DND-41 (cell line): ENCODE measurements at places on chromosomes 13 and 19.

- no peak for DNase-seq
These were observed 52.8 kb downstream of the THSD1 start for GRCh38 chr13:52353193-52353592.

DNA sequence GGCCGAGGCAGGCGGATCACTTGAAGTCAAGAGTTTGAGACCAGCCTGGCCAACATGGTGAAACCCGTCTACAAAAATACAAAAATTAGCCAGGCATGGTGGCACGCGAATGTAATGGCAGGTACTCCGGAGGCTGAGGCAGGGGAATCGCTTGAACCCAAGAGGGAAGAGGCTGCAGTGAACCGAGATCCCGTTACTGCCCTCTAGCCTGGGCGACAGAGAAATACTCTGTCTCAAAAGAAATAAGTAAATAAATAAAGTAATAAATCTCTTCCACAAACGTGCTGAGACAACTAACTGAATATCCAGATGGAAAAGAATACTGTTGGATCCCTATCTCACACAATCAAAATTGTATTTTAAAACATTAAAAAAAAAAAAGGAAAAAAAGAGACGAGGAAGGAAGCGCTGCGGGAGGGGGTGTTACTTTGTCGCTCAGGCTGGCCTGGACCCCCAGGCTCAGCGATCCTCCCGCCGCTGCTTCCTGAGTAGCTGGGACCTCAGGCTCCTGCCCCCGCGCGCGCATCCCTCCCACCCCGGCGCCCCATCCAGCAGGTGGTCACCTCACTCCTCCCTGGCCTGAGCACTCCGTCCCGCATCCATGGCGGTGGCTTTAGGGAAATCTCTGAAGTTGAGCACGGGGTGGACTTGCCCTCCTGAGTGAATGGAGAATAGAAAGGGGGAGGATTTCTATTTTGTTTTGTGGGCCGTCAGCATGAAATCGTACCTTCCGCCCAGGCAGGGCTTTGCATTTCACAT lies 628 bp upstream of the ZNF813 start:
- no peak for DNase-seq

GRCh38 chr13:32734511-32734910 lies 148.3 kb downstream of the PDS5B start:
- no peak for DNase-seq

GRCh38 chr19:46944918-46945628 lies 74.6 kb upstream of the NPAS1 start:
- DNase-seq = peak; percentile 35

- DNase-seq = no peak
These were observed 7.8 kb upstream of the TINCR start for GRCh38 chr19:5575590-5575989.

- DNase-seq = no peak
These were observed 10.9 kb upstream of the KCTD15 start for GRCh38 chr19:33785795-33786194.

DNA sequence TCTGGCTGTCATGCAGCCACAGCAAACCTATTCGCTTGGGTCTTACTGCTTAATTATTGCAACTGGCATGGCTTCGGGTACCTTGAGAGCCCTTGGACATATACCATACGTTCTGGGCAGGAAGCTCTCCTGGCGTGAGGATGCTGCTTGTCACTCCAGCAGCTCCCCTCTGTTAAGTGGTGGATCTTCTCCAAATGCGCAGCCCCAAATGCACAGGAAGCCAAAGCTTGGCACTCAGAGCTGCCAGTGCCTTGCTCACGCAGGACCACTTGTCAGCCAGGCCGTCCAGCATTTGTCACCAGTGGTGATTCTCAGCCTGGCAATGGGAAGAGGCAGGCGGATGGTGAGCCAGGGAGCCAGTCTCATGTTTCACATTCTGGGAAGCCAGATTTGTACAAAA lies 158.6 kb downstream of the KATNAL1 start:
- DNase-seq = no peak

DNA sequence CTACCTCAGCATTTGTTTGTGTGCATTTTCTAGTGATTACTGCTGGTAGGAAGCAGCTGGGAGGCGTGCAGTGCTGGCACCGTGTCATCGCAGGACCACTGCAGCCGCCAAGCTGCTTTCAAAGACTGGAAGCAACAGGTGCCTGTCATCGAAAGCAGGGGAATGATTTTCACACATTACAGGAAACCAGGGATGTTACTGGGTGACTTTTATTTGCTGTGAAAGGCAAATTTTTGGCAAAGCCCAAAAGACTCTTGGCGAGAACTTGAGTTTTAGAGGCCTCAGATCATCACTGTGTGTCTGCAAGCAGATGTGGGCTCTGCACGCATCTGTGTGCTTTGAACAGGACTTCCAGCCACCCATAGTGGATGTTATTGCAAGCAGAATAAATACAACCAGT lies 176.4 kb downstream of the FLT1 start:
- no peak for DNase-seq

DNA sequence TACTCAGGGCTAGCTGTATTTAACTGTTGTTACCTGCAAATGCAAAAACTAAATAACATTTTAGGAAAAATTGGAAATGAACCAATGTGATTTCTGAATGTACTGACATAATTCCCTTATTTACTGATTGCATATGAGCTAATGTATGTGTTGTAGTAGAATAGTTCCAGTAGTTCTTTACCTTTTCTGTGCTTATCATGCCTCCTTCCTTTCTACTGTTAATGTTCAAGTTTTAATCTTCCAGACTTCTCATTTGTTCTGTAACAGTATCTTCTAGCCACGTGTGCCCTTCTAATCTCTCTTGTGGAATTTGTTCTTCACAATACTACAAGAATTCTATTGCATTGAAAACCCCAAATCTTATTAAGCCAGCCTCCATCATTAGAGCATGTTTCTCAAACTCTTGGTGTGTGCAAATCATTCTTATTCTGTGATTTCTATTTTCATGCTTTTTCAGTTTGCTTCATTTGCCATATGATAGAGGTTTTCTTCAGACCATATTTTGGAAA lies 17.7 kb downstream of the LSM14A start:
- no peak for DNase-seq

- DNase-seq = no peak
These were observed 173.9 kb downstream of the DCLK1 start for GRCh38 chr13:35957241-35957731.
